ENCODE measurements at places on chromosomes 12 and 14.

DNA sequence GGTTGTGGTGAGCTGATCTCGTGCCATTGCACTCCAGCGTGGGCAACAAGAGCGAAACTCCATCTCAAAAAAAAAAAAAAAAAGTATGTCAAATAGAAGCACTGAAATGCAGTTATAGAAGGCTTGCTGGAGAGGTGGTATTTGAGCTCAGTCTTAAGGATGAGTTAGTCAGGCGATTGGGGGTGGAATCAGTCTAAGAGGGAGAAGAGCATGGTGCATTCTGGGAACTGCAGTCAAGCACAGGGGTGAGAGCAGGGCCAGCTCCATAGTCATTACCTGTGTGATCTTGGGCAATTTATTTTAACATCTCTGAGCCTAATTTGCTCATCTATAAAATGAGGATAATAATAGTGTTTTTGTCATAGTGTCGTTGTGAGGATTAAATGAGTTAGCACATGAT lies 5.9 kb upstream of the GNB3 start:
- DNase-seq, result no peak

GRCh38 chr14:78324353-78324752 lies 154.2 kb downstream of the NRXN3 start:
- DNase-seq, result no peak

- DNase-seq, result no peak
Observed at GRCh38 chr12:128664501-128664900, 159.3 kb downstream of the SLC15A4 start.

DNA sequence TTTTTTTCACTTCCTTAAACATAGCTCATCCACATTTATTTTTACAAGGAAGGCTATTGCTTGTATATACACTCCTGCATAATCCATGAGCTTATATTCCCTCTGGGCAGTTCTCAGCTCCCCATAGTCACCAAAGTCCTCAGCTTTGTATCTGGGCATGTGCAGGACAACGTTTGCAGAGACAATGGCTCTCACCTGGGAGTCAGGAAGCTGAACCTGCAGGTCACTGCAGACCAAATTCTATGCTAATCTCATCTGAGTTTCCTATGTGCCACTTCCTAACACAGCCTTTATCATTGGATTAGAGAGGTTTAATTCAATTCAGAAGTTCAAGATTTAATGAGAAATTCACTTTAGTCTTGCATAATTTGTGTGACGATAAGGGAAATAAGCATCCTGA lies 131.5 kb downstream of the KCNK10 start:
- DNase-seq, result no peak

- no peak for DNase-seq
Observed at GRCh38 chr14:53533384-53533970, 380.4 kb upstream of the DDHD1 start.

- no peak for DNase-seq
Observed at GRCh38 chr12:2998789-2999264, 39.6 kb downstream of the TEAD4 start.

DNA sequence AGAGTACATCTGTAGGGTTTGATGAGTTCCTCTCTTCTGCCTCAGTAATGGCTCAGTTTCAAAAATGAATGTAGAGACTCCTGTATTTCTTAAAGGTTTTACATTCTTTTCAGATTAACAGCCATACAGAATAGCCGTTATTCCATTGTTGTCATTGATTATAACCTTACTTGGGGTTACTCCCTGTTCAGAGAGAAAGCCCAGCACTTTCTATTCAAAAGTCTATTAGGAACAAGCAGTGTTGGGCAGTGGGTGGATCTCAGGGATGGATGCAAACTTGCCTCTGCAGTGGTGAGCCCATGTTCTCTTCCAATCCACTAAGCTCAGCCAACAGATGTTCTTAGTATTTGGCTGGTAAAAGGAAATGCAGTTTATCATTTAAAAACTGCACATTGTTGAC lies 342.6 kb upstream of the E2F7 start:
- DNase-seq, result no peak

- DNase-seq, result no peak
Observed at GRCh38 chr12:54981796-54982195, 2.8 kb downstream of the TESPA1 start.

GRCh38 chr14:100674897-100675619 lies 51.6 kb upstream of the DLK1 start:
- DNase-seq, result no peak

DNA sequence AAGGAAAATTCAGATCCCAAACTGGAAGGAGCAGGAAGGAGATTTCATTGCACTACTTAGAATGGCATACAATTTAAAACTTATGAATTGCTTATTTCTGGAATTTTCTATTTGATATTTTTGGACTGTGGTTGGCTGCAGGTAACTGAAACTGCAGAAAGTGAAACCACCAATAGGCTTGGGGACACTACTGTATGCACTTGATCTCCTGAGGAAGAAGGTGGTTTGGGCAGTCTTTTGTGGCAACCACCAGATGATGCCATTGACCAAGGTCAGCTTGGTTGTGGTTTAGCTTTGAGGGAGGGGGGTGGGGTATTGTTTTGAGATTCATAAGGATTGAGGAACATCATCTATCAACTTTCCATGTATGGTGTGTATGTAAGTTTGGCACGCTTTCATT lies 209.5 kb upstream of the STXBP6 start:
- DNase-seq, result no peak

GRCh38 chr14:99791476-99792209 lies 1.6 kb upstream of the EML1 start:
- no peak for DNase-seq

- no peak for DNase-seq
Observed at GRCh38 chr12:3032770-3033538, 44.2 kb upstream of the TSPAN9 start.

DNA sequence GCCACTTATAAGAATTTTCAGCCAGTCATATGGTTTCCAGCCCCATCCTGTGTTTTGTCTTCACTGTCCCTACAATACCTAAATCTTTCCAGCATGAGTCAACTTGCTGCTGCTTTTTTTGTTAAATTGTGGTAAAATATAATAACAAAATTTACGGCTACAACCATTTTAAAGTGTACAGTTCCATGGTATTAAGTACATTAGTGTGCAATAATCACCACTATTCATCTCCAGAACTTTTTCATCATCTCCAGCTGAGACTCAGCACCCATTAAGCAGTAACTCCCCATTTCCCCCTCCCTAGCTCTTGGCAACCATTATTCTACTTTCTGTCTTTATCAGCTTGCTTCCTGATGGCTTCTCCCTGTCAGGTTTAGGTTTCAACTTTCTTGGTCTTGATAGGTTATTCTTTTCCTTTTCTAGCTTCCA lies 39.1 kb downstream of the FRS2 start:
- no peak for DNase-seq

- DNase-seq, result no peak
Observed at GRCh38 chr14:76011930-76012329, 26.4 kb downstream of the IFT43 start.

GRCh38 chr12:88946372-88946997 lies 366.2 kb upstream of the KITLG start:
- DNase-seq, result no peak

DNA sequence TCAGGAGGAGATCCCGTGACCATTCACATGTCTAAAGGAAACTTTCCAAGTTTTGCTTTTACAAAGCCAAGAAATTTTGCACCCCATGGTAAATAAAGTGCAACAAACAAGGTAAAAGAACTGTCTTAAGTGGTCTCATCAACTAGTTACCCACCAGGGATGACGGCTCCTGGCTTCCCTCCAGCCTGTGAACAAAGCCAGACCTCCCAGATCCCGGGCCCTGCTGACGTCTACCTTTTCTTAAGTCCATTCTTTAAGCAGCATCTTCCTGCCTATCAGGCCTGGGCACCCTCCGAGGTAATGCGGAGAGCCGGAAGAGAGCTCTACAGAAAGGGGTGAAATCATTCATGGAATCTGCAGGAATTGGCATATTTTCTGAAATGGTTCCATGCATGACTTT lies 58.0 kb upstream of the DAAM1 start:
- DNase-seq, result no peak

- no peak for DNase-seq
Observed at GRCh38 chr12:8157484-8158198, 826 bp downstream of the ZNF705A start.

- no peak for DNase-seq
Observed at GRCh38 chr12:129383956-129384355, 519.9 kb downstream of the TMEM132D start.
